Fibroblast of skin of left quadriceps (primary cell): ENCODE measurements at places on chromosomes 2 and 18.

- peak; percentile 33 for DNase-seq
These were observed 44.5 kb downstream of the TMEM182 start for GRCh38 chr2:102806250-102806837.

GRCh38 chr2:161651547-161651946, 27.3 kb downstream of the SLC4A10 start:
- no peak for DNase-seq

- DNase-seq: no peak
These were observed 222.1 kb upstream of the SMAD2 start for GRCh38 chr18:48152549-48152948.

DNA sequence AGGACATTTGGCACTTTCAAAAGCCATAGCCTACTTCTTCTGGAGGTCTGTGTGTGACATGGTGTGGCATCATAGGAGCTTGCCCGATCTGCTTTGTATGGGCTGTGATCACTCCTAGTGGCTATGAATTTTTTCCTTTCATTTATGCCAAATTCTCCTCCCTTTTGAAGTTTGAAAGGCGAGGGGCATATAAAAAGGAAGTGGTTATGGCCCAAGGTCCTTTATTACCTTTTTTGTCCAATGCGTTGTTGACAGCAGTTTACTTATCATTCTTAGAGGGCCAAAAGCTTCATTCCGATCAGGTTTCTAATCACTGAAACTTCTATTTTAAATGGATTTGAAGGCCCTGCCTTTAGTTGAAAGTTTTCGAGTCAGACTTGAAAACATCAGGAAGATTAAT, 224.3 kb upstream of the FOSL2 start:
- DNase-seq: no peak

DNA sequence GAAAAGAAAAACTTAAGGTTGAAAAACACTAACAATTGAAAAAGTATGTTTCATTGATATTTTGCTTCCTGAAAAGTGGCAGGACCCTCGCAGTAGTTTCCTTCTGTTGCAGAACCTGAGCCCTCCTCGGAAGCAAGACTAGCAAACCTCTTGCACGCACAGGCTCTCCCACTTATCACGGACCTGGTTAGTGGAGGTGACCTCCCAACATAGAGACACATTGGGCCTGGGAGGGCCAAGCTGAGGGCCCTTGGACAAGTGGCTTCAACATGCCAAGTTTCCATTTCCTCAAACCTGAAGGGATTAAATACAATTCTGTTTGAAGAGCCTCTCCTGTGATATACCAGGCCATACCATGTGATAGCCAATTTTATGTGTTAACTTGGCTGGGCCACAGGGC, 133.4 kb upstream of the AGAP1 start:
- DNase-seq: no peak

GRCh38 chr18:2538844-2539243, 32.5 kb downstream of the METTL4 start:
- DNase-seq: no peak

GRCh38 chr2:157193461-157193860, 64.0 kb upstream of the GALNT5 start:
- DNase-seq: no peak

DNA sequence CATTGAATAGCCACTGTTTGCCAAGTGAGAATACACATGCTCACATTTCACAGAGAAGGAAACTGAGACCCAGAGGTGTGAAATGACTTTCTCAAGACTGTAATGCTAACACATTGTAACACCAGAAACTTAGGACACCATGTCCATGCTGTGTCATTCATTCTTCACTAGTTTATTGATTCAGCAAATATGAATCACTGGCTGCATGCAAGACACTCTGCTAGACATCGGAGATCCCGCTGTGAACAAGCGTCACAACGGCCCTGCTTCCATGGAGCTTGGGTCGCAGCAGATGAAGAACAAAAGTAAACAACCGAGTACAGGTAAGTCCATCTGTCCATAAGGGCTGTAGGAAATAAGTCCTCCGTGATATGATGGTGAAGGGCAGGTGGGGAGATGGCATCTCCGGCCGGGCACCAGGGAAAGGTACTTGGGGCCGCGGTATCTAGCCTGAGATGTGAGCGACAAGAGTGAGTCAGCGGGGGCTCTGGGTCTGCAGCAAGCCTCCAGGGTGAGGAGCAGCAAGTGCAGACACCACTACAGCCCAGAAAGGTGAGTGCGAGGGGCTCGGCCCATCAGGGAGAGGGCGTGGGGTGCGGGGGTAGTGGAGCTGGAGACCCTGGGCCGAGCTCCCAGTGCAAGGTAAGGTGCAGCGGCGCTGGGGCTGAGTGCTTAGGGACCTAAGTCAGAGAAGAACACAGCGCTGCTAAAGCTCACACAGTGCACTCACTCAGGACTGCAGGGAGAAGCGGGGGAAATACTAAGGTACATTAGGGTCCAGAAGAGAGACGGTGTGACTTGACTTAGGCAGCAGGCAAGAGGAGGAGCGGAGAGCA, 391.2 kb downstream of the FBXO15 start:
- no peak for DNase-seq

- DNase-seq: peak; percentile 96
These were observed 23.7 kb downstream of the EFEMP1 start for GRCh38 chr2:55899881-55900280.
